T-cell (primary cell): ENCODE measurements at places on chromosomes 6 and 20.

- no peaks in the 10 kb centered on the region for H3K4me1 ChIP-seq
- no peak overlapping the region for H3K27ac ChIP-seq
- H3K36me3 ChIP-seq = no peaks in the 10 kb centered on the region
- H3K27me3 ChIP-seq = no peaks in the 10 kb centered on the region
Measured at GRCh38 chr20:44717986-44718385, 2.8 kb downstream of the CCN5 start.

DNA sequence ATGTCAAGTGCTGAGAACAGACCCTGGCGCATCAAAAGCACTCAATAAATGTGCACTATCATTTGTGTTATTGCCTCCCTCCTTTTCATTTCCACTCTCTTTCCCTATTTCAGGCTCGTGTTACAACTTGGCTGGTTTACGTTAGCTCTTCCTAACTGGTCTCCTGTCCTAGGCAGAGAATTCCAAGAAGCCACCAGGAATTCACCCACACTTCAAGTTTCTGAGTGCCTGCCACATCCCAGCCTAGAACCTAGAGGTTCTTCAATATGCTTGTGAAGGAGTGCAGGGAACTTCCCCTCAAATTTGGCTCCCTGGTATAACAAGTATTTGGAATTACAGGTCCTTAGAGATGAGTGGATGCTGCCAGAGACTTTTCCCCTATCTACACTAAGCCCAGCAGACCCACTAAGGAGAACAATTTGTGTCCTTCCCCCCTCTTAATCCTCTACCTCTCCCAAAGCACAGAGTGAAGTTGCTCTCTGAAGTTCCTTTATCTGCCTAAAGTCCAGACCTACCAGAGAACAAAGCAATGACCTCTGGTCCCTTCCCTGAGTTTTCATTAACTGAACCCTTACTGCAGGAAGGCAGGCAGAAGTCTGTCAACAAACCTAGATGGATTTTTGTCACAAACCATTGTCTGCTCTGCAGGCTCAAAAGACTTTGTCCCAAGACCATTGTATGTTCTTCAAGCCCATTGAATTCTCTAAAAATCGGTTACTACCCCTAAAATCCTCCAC, 201.6 kb upstream of the JARID2 start:
- DNase-seq = no peak
- H3K4me1 ChIP-seq = no peaks in the 10 kb centered on the region
- H3K4me3 ChIP-seq = no peak overlapping the region
- no peak overlapping the region for H3K27ac ChIP-seq

- H3K27me3 ChIP-seq = no peaks in the 10 kb centered on the region
- no peak overlapping the region for H3K27ac ChIP-seq
- H3K4me3 ChIP-seq = no peak overlapping the region
- DNase-seq = no peak
Measured at GRCh38 chr20:56373942-56374341, 15.2 kb downstream of the FAM210B start.

GRCh38 chr6:157397660-157398059, 16.7 kb downstream of the ZDHHC14 start:
- H3K27me3 ChIP-seq = no peaks in the 10 kb centered on the region
- H3K4me1 ChIP-seq = no peaks in the 10 kb centered on the region
- no peak overlapping the region for H3K27ac ChIP-seq
- H3K4me3 ChIP-seq = no peak overlapping the region

- DNase-seq = no peak
- no peaks in the 10 kb centered on the region for H3K27me3 ChIP-seq
- H3K36me3 ChIP-seq = peaks cover 16% of the 10 kb centered on the region
- H3K4me3 ChIP-seq = no peak overlapping the region
- H3K27ac ChIP-seq = no peak overlapping the region
Measured at GRCh38 chr6:127868338-127868737, 32.5 kb downstream of the THEMIS start.

DNA sequence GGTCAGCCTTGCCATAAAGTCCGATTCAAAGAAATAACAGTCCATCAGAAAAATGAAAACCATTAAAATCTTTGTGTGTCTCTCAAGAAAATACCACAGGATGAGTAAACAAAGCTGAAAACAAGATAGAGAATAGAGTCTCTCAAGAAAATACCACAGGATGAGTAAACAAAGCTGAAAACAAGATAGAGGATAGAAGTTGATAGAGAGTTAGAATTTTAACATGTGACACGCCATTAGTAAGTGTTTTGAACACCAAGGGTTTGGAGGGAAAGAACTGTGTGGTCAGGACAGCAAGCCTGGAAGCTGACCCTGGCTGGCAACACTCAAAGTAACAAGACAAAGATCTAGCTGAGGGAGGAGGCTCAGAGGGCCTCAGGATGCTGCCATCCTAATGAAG, 43.9 kb upstream of the PRND start:
- no peaks in the 10 kb centered on the region for H3K36me3 ChIP-seq
- no peak overlapping the region for H3K27ac ChIP-seq
- H3K27me3 ChIP-seq = no peaks in the 10 kb centered on the region
- no peak for DNase-seq

GRCh38 chr6:24426729-24427446, 24.2 kb downstream of the MRS2 start:
- DNase-seq = no peak
- no peak overlapping the region for H3K4me3 ChIP-seq
- no peaks in the 10 kb centered on the region for H3K4me1 ChIP-seq

GRCh38 chr6:113004054-113004453, 656.9 kb downstream of the RFPL4B start:
- H3K36me3 ChIP-seq = no peaks in the 10 kb centered on the region
- no peak for DNase-seq
- H3K4me1 ChIP-seq = no peaks in the 10 kb centered on the region
- no peak overlapping the region for H3K27ac ChIP-seq
- no peaks in the 10 kb centered on the region for H3K27me3 ChIP-seq

- no peaks in the 10 kb centered on the region for H3K4me1 ChIP-seq
- H3K4me3 ChIP-seq = no peak overlapping the region
- DNase-seq = no peak
- no peak overlapping the region for H3K27ac ChIP-seq
Measured at GRCh38 chr6:101351173-101351572, 42.3 kb upstream of the GRIK2 start.

DNA sequence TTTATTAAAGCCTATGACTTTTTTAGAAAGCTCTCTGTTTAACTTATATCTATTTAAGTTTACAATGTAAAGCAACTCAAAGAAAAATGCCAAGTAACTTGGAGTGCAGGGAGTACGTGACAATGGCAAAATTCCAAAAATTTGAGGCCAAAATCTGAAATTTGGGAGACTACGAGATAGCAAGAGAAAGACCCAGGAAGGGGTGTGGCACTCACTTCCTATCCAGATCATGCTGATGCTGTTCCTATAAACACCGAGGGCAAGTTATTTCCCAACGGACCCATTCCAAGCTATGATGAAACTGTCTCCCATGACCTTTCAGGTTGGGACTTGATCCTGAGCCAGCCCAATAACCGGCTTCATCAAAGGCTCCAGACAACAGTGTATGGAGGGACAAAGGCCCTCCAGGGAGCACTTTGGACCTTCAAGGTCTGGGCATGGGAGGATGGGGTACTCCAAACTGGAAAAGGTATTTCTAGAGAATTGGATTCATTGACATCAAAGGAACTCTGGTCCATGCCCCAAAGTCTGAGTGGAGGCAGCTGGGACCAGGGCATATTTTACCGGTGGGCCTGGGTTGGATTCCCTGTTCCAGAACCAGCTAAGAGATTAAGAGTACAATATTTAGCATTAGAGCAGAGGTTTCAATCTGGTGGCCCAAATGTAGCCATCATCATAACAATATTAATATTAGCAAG, 15.7 kb upstream of the SLC13A3 start:
- H3K4me3 ChIP-seq = no peak overlapping the region
- no peak overlapping the region for H3K27ac ChIP-seq
- no peak for DNase-seq
- no peaks in the 10 kb centered on the region for H3K4me1 ChIP-seq

GRCh38 chr6:143205991-143206390, 145.3 kb downstream of the AIG1 start:
- H3K27ac ChIP-seq = no peak overlapping the region
- H3K4me1 ChIP-seq = no peaks in the 10 kb centered on the region
- H3K27me3 ChIP-seq = no peaks in the 10 kb centered on the region
- no peaks in the 10 kb centered on the region for H3K36me3 ChIP-seq

DNA sequence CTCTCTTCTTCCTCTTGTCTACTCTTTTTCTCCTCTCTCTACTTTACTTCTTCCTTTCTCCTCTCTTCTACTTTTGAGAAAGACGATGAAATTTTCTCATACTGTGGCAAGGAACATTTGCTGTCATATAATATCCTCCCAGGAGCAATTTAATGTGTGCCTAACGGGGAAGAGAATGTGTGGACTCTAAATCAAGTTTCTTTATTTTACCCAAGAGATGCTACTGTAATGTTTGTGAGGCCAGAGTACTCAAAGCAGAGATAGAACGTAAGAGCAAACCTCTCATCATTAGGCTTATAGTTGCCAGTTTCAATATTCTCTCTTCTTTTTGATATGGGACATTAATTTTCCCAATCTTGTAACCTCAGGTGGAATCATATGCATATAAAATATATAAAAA, 801.4 kb downstream of the BCKDHB start:
- H3K27me3 ChIP-seq = no peaks in the 10 kb centered on the region
- DNase-seq = no peak
- H3K4me1 ChIP-seq = no peaks in the 10 kb centered on the region

DNA sequence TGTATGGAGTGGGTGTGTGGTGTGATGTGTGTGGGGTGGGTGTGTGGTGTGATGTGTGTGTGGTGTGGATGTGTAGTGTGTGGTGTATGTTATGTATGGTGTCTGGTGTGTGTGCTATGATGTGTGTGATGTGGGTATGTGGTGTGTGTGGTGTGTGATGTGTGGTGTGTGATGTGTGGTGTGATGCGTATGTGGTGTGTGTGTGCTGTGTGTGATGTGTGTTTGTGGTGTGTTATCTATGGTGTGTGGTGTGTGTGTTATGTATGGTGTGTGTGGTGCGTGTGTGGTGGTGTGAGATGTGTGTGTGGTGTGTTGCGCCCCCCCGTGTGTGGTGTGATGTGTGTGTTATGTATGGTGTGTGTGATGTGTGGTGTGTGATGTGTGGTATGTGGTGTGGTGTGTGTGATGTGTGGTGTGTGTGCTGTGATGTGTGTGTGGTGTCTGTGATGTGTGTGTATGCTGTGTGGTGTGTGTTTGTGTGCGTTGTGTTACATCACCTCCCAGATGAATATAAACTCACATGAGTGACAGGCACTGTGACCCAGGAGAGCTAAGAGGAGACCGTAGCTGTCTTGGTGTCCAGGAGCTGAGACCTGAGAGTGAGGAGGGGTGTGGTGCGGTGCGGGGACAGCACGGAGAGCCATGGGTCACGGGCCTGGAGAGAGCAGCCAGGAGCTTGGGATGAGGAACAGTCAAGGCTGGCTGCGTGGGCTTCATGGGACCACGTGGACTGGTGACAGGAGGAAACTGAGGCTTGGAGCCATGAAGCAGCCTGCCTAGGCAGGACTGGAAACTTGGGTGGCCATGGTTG, 8.8 kb downstream of the DLGAP4 start:
- DNase-seq = no peak
- H3K36me3 ChIP-seq = no peaks in the 10 kb centered on the region
- H3K27ac ChIP-seq = no peak overlapping the region
- peaks cover 59% of the 10 kb centered on the region for H3K27me3 ChIP-seq
- H3K4me3 ChIP-seq = no peak overlapping the region
- no peaks in the 10 kb centered on the region for H3K4me1 ChIP-seq

DNA sequence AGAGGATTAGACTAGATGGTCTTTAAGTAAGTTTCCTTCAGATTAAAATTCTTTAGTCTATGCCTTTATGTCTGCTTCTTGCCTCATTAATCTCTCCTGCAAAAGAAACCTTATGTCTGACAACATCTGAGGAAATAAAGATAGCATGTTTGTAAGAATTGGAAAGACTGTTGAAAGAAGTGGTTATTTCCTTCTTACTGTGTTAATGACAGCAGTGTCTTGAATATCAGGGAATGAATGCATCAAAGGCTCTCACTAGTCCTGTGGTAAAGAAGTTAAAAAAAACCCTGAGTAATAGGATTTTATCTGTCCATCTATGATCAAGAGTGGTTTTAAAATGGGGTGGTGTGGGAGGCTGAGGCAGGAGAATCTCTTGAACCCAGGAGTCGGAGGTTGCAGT, 302.0 kb downstream of the PRL start:
- H3K4me3 ChIP-seq = no peak overlapping the region
- no peaks in the 10 kb centered on the region for H3K36me3 ChIP-seq
- no peak for DNase-seq

DNA sequence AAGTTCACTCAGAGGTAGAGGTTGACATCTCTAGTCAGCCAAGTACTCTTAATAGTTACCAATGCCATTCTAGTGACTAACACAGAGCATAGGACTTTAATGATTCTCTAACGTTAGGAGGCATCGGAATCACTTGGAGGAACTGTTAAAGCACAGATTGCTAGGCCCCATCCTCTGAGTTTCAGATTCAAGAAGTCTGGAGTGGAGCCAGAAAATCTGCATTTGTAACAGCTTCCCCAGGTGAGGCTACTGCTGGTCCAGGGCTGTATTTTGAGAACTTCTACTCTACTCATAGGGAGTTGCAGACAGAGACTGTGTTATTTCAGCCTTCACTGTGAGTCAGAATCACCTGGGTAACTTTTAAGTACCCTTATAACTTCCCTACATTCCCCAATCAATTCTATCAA, 5.7 kb downstream of the LMBRD1 start:
- no peaks in the 10 kb centered on the region for H3K27me3 ChIP-seq
- peaks cover 8% of the 10 kb centered on the region for H3K4me1 ChIP-seq
- H3K36me3 ChIP-seq = peaks cover 20% of the 10 kb centered on the region
- DNase-seq = no peak
- H3K4me3 ChIP-seq = no peak overlapping the region
- no peak overlapping the region for H3K27ac ChIP-seq

GRCh38 chr6:149755300-149756260, 6.0 kb downstream of the PCMT1 start:
- no peaks in the 10 kb centered on the region for H3K27me3 ChIP-seq
- H3K4me1 ChIP-seq = peaks cover 2% of the 10 kb centered on the region
- H3K4me3 ChIP-seq = no peak overlapping the region

DNA sequence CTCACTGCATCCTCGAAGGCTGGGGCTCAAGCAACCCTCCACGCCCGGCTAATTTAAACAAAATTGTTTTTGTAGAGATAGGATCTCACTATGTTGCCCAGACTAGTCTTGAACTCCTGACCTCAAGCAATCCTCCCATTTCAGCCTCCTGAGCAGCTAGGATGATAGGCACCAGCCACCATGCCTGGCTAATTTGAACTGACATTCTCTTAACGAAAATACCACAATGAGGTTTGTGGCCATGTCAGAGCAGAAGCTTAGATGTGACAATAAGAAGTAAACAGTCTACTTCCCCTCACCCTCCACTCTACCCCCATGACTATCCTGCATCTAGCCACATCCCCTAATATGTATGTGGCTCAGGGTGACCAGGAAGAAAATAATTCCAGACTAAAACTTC, 74.8 kb upstream of the PLCB4 start:
- H3K27ac ChIP-seq = no peak overlapping the region
- no peaks in the 10 kb centered on the region for H3K36me3 ChIP-seq
- DNase-seq = no peak
- no peaks in the 10 kb centered on the region for H3K27me3 ChIP-seq
- H3K4me1 ChIP-seq = no peaks in the 10 kb centered on the region

DNA sequence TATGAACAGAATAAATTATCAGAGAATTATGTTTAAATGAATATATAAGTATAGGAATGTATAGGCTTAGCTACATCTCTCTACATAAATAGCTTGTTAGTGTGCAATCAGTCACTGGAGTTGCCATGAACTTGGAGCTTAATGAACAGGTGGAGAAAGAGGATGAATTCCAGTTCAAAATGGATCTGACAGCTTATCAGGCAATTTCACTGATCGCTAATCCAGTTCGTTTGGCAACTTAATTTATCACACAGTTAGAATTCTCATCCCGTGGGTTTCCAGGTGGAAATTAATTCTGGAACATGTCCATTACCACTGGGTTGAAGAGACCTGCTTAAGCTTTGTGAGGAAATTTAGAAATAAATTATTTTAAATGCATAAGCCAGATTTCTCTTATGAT, 118.1 kb downstream of the MACROD2 start:
- H3K4me1 ChIP-seq = no peaks in the 10 kb centered on the region
- H3K4me3 ChIP-seq = no peak overlapping the region
- DNase-seq = no peak
- no peaks in the 10 kb centered on the region for H3K36me3 ChIP-seq
- H3K27ac ChIP-seq = no peak overlapping the region
